ENCODE measurements at places on chromosomes 6 and 20.

- no peak for DNase-seq
These were observed 533 bp downstream of the MRPS18A start for GRCh38 chr6:43687079-43687436.

DNA sequence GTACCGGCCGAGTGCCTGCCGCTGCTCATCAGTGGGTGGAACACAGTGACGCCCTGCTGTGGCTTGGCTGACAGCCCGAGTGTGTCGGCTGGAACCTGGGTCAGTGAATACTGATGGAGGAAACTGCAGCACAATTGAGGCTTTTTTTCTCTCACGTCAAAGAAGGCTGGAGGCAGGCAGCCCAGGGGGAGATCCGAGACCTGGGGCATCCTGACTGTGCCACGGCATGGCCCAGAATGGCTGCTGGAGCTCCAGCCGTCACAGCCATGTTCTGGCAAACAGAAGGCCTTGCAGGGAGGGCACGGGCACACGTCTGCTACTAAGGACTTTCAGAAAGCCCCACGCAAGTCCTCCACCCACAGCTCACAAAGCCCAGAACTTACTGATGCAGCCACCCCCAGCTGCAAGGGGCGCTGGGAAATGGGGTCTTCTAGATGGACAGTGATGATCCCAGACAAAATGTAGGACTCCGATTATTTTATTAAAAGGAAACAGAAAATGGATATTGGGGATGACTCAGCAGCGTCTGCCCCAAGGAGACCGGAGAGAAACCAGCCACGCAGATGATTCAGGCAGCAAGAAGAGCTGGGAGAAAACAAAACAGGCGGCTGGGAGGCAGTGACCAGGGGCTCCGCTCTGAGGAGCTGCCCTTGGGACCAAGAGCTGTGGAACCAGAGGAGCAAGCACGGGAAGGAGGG, 140.0 kb downstream of the TAF4 start:
- no peak for DNase-seq

DNA sequence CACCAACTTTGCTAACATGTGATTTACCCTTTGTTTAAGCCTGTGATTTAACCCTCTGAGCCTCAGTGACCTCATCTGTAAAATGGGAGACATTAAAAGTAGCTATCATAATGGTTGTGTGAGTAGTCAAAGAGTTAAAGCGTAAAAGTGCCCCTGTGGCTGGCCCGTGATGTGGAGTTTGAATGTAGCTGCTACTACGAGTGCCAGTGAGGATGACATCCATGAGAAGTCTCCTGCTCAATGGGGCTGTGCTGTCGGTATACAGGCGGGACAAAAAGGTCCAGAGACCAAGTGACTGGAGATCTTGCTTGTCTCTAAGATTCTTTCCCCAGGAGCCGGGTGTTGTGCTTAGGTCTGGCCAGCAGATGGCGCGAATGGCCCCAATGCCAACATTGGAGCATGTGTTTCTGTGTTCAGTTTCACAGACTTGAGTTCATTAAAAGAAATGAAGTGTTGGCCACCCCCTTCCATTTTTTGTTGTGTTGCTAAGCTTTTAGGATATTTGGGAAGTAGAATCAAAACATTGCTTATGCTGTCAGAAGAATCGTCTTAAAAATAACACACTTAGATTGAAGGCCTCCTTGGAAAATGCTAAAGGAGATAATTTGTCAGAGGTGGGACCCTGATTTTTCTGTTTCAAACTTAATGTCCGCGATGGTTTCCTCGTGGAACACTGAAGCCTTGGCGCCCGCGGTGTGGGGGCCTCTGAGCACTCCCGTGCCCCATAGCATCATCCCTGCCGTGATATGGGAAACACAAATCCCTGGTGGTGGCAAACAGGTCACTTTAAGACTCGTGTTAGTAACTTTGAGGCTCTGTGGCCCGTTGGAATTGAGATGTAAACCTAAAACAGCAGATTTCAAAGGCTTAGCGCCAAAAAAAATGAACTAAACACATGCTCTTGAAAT, 9.3 kb upstream of the RBM38 start:
- peak; percentile 87 for DNase-seq

GRCh38 chr20:52104546-52105441, 86.8 kb downstream of the ZFP64 start:
- DNase-seq, result no peak

DNA sequence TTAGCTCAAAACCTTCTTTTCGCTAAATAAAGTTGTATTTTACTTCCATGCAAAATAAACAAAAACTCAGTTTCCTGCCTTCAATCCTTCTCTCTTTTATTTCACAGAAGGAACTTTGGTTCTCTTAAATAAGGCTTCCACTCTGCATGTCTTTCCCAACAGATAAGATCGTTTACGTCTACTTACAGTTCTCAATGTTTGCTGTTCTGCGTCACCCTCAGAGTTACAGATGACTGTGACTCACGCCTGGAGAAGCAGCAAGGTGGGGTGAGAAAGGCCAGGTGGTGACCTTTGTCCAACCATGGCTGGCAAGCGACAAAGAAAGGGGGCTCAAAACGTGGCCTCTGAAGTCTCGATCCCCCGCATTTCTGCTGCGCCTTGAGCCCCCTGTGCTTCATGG, 51.4 kb upstream of the RPS6KA2 start:
- DNase-seq, result no peak

GRCh38 chr6:142329486-142330113, 27.8 kb downstream of the ADGRG6 start:
- no peak for DNase-seq

- DNase-seq, result no peak
These were observed 7.8 kb downstream of the PREX1 start for GRCh38 chr20:48819821-48820648.

DNA sequence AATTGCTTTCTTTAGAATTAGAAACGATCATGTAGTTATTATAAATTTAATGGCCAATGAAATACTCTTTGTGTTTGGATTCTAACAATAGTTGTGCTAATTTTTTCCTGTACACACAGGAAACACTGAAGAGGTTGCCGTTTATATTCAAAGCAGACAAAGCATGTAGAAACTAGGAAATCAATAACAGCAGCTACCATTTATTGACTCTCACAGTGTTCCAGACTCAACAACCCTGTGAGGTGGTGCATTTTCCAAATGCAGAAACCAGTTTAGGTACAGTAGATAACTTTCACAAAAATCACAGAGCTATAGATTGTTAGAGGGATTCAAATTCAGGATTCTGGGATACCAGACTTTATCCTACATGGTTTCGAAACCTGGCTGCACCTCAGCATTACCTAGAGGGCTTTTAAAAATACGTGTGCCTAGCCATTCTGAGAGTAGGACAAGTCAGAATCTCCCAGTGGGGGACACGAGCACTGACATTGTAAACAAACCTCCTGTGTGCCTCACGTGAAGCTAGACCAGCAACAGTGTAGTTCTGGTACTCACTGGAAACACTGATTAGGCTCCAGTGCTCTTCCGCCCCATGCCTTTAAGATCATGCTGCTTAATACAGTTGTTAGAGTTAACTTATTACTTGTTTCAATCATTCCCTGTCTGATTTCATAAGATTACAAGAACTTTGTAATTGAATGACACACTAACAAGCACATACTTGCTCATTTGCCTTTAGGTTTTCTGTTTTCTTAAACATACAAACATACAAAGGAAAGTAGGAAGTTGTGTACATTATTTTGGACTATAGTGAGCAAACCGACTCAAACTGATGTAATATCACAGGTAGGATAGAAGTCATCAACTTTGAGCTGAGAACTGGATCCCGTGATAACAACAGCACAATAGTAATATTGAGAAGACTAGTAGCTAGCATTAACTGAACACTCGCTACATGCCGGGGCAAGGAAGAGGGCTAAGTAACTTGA, 65.8 kb downstream of the MAP3K4 start:
- DNase-seq, result no peak

Measured in stimulated activated CD4-positive, alpha-beta T cell treated with anti-CD3 and anti-CD28 coated beads, Interleukin-4, amount 100 ng/mL, for 24 hours (primary cell).